Activated T-helper 2 cell treated with anti-CD3 and anti-CD28 coated beads, Interferon-gamma antibody, Interleukin-2, Interleukin-4, amounts not matched to agents 10 μg/mL and 5 μg/mL and 100 μg/mL, durations not matched to agents 14 hours and 24 hours and 36 hours (primary cell): ENCODE measurements at places on chromosomes 5 and 9. TPM values are rescaled to one million over a fixed set of nuclear protein-coding genes. Genes with fewer than 3 reads are reported as not detected.

DNA sequence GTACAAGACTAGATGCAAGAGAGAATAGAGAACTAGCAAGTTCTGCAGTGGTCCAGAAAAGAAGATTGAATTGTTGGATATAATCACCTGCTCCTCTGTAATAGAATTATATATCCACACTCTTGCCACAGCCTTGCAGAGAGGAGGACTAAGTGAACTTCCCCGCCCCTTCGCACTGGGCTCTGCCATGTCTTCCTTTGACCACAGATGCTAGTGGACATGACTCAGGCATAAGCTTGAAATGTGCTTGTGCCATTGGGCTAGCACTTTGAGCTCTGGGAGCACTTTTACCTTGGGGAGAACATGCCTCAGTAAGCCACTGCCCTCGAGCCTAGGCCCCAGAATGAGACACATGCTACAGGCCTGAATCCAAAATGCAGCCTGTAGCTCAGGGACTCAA, 113.5 kb upstream of the RASA1 start:
- DNase-seq = no peak
- H3K27ac ChIP-seq = no peak overlapping the region
- H3K36me3 ChIP-seq = no peaks in the 10 kb centered on the region
- peaks cover 8% of the 10 kb centered on the region for H3K4me1 ChIP-seq
- H3K27me3 ChIP-seq = no peaks in the 10 kb centered on the region

DNA sequence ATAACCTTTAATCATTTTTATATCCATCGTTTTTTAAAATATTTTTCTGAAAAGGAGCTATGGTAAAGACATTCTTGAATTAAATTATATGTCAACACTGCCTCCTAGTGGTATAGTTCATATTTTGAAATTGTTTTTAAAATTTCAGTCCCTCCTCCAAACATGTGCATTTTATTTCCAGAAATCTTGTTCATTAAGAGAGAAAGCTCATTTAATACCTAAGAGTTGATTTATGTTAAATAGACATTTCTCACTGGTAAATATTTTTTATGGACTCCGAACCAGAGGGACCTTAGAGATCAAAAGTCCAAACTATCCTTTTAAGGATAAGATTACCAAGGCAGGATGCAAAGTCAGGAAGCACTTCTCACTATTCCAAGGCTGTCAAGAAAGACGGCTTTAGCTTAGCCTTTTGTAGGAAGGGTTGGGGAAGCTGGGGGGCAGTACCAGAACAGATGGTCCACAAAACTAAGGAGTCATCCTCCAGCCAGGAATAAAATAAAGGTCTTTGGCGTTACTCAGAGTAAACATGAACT, 21.6 kb downstream of the BHMT start:
- peaks cover 8% of the 10 kb centered on the region for H3K4me1 ChIP-seq
- no peak for DNase-seq
- no peaks in the 10 kb centered on the region for H3K36me3 ChIP-seq
- H3K27ac ChIP-seq = no peak overlapping the region

- H3K4me1 ChIP-seq = no peaks in the 10 kb centered on the region
- no peak overlapping the region for H3K27ac ChIP-seq
- no peaks in the 10 kb centered on the region for H3K36me3 ChIP-seq
- H3K27me3 ChIP-seq = peaks cover 20% of the 10 kb centered on the region
- no peak overlapping the region for H3K4me3 ChIP-seq
Observed at GRCh38 chr9:130543368-130543767, 36.0 kb upstream of the FUBP3 start.

DNA sequence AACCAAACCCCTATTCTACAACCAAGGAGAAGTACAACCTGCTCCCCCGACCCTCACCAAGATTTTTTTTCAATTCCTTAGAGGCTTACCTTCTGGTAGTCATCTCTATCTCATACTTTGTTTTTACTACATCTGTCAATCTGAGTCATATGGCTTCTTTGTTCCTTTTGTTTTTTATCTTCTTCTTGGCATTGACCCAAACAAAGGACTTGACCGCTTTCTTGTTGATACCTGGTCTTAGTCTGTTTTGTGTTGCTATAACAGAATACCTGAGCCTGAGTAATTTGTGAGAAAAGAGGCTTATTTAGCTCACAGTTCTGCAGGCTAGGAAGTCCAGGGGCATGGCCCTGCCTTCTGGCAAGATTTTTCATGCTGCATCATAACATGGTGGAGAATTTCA, 352.7 kb downstream of the MLLT3 start:
- H3K4me1 ChIP-seq = peaks cover 5% of the 10 kb centered on the region
- DNase-seq = no peak
- H3K4me3 ChIP-seq = no peak overlapping the region
- peaks cover 5% of the 10 kb centered on the region for H3K27me3 ChIP-seq

GRCh38 chr9:91896513-91897121, 53.4 kb downstream of the ROR2 start:
- H3K4me1 ChIP-seq = no peaks in the 10 kb centered on the region
- no peaks in the 10 kb centered on the region for H3K36me3 ChIP-seq
- peaks cover 27% of the 10 kb centered on the region for H3K27me3 ChIP-seq
- H3K27ac ChIP-seq = no peak overlapping the region

DNA sequence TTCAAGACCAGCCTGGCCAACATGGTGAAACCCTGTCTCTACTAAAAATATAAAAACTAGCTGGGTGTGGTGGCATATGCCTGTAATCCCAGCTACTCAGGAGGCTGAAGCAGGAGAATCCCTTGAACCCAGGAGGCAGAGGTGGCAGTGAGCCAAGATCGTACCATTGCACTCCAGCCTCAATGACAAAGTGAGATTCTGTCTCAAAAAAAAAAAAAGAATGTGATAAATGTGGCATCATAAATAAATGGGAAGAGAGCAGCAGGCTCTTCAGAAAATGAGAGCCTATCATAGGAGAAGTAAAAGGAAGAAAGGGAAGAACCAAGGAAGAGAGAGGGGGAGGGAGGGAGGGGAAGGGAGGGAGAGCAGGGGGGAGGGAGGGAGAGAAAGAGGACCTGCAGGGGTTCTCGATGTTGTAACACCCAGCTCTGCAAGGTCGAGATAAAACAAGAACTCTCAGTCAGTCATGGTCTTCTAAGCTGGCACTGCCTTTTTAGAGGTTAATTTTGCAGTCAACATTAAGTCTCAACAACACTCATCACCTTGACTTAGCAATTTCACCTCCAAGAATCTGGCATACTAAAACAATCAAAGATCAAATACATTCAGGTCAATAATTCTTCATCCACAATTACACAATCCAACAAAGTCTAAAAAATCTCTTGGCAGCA, 68.7 kb upstream of the SIMC1 start:
- peaks cover 34% of the 10 kb centered on the region for H3K27me3 ChIP-seq
- H3K4me3 ChIP-seq = no peak overlapping the region
- no peaks in the 10 kb centered on the region for H3K36me3 ChIP-seq
- DNase-seq = no peak
- no peak overlapping the region for H3K27ac ChIP-seq
- no peaks in the 10 kb centered on the region for H3K4me1 ChIP-seq

DNA sequence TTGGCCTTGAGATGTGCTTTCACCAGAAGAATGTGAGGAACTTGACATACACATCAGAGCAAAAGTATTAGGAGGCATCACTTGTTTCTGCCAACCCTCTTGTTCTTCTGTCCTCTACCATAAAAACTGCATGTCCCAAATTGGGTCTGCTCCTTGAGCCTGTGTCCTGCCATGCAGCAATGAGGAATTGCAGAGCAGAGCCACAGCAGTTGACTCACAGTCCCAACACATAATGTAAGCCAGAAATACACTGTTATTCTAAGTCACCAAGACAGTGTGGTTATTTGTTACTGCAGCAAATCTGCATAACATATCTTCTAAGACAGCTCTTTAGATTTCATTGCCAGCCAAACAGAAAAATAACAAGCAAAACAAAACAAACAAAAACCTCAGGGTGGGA, 598.2 kb downstream of the PRELID2 start:
- no peaks in the 10 kb centered on the region for H3K36me3 ChIP-seq
- H3K4me1 ChIP-seq = no peaks in the 10 kb centered on the region
- no peak overlapping the region for H3K27ac ChIP-seq
- H3K4me3 ChIP-seq = no peak overlapping the region
- DNase-seq = no peak

- no peak for DNase-seq
- H3K27ac ChIP-seq = no peak overlapping the region
- H3K36me3 ChIP-seq = no peaks in the 10 kb centered on the region
- peaks cover 33% of the 10 kb centered on the region for H3K4me1 ChIP-seq
- H3K27me3 ChIP-seq = peaks cover 46% of the 10 kb centered on the region
Observed at GRCh38 chr9:126401107-126401506, 74.5 kb downstream of the MVB12B start.

DNA sequence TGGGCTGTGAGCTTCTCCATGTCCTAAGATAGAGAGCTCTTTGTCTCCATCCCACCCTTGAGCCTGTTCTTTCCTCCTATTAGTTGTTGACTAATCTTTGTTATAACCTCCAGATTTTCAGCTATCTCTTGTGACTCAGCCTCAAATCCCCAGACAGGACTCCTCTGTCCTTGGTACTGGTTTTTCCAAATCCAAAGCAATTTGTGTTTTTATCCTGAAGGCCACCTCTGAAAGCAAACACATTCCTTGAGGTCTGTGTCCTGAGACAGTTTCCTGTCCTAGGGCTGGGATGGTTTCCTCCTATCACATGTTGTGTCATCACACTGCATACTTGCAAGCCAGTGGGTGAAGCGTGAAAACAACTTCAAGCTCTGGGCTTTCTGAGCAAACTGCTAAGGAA, 8.5 kb downstream of the TNC start:
- H3K27me3 ChIP-seq = peaks cover 23% of the 10 kb centered on the region
- no peak overlapping the region for H3K4me3 ChIP-seq
- H3K4me1 ChIP-seq = peaks cover 7% of the 10 kb centered on the region

The MEF2C gene
- total RNA-seq = 0.25 and 0.30 TPM in 2 replicates

- H3K36me3 ChIP-seq = peaks cover 52% of the 10 kb centered on the region
- no peaks in the 10 kb centered on the region for H3K27me3 ChIP-seq
- no peak overlapping the region for H3K4me3 ChIP-seq
- H3K27ac ChIP-seq = no peak overlapping the region
- peaks cover 36% of the 10 kb centered on the region for H3K4me1 ChIP-seq
Observed at GRCh38 chr5:112883192-112883591, 22.1 kb downstream of the SRP19 start.

DNA sequence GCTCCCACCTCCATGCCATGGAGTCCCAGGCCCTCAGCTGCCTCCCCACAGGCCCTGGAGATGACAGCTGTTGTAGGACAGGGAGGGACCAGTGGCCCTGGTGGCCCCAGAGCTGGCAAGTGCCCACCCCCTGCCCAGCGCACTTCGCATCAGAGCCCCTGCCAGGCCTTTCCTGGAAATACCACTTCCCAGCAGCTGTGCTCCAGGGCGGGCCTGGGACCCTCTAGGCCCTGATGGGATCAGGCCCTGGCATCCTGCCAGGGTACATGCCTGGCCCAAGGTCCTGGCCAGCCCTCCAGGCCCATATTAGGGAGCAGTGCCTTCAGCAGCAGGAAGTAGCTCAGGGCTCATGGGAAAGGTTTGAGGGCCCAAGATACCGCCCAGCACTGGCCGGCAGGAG, 2.5 kb downstream of the KCNT1 start:
- H3K27me3 ChIP-seq = no peaks in the 10 kb centered on the region
- H3K27ac ChIP-seq = no peak overlapping the region
- no peak overlapping the region for H3K4me3 ChIP-seq
- DNase-seq = no peak
- H3K36me3 ChIP-seq = no peaks in the 10 kb centered on the region

- no peak for DNase-seq
- no peak overlapping the region for H3K4me3 ChIP-seq
- H3K36me3 ChIP-seq = no peaks in the 10 kb centered on the region
- H3K27ac ChIP-seq = no peak overlapping the region
- no peaks in the 10 kb centered on the region for H3K4me1 ChIP-seq
Observed at GRCh38 chr5:105882956-105883481, 1787.7 kb downstream of the EFNA5 start.

GRCh38 chr9:69453746-69454145, 128.7 kb downstream of the ENTREP1 start:
- DNase-seq = no peak
- no peaks in the 10 kb centered on the region for H3K36me3 ChIP-seq
- H3K27me3 ChIP-seq = peaks cover 9% of the 10 kb centered on the region
- H3K4me1 ChIP-seq = no peaks in the 10 kb centered on the region

GRCh38 chr5:16980983-16981382, 44.9 kb upstream of the MYO10 start:
- H3K27me3 ChIP-seq = no peaks in the 10 kb centered on the region
- H3K36me3 ChIP-seq = no peaks in the 10 kb centered on the region
- no peak for DNase-seq

- H3K27me3 ChIP-seq = no peaks in the 10 kb centered on the region
- H3K27ac ChIP-seq = no peak overlapping the region
- H3K4me1 ChIP-seq = no peaks in the 10 kb centered on the region
Observed at GRCh38 chr5:130350131-130350530, 445.9 kb downstream of the CHSY3 start.
